Naive thymus-derived CD8-positive, alpha-beta T cell (primary cell): ENCODE measurements at places on chromosomes 2 and 18. TPM values are rescaled to one million over a fixed set of nuclear protein-coding genes. Genes with fewer than 3 reads are reported as not detected.

DNA sequence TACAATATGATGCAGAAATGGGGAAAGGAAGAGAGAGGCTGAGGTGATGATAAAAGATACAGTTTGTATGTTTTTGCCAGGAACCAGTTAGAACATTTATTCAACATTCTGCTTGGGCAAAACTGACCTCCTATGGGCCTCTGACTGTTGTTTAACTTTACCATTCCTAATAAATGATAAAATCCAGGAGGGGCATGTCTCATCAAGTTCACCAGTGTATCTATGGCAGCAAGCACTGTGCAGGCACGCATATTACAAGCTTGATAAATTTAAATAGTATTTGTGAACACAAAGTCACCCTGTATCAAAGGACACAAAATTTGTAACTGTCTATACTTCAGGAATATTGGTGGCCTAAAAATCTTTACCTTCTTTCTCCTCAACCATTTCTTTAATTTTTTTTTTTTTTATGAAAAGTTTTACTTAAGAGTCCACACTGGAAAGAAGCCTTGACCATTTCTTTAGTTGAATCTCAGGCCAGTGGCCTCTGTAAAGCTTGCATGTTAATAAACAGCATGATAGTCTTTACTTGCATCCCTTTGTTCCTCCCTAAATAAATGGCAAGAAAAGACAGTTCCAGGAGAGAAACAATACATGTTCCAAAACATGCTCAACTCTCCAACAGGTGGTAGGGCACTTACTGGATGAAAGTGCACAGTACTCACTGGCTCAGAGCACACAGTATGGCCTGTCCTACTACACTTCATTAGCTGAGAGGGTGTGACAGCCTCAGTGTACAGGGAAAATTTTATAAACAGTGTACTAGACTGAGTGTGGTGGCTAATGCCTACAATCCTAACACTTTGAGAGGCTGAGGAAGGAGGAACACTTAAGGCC lies 52.3 kb downstream of the SOS1 start:
- DNase-seq: no peak

- DNase-seq: no peak
Observed at GRCh38 chr2:45190481-45190942, 181.3 kb upstream of the SIX2 start.

DNA sequence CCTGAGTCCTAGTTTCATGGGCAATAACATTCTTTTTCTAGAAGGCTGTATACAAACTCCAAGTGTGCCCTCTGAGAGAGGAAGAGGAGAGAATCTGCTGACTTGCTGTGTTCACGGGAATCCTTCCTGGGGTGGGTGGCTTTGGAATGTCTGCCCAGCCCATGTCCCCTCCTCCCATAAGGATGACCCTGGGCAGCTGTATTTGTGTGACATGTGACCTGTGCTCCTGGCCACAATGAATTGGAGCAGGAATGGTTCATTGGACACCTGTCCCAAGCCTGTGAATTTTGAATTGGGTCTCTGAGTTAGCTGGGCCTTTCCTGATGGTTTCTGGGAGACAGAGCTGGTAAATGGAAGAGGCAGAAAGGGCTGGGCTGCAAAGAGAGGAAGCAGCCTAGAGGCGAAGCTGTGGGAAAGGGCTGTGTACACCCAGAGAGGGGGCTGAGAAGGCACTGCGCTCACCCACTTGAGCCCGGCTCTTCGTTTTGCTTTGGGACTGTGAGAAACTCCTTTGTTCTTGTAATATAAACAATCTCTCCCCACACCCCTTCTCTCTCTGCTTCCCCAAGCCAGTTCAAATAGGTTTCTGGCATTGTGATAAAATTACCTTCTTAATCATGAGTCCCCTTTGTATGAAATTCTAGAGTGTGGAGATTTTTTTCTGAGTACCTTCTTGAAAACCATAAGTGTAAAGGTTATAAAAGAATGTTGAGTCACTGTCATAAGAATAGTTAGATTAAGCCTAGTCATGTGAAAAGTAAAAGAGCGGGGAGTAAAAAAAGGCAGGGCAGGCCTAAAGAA lies 49.8 kb downstream of the SLC4A5 start:
- DNase-seq: no peak

GRCh38 chr2:147844697-147845410 lies at the start of gene ACVR2A:
TSS of gene ACVR2A (plus strand) at chr2:147845029. CDS start at chr2:147845153, 124 bp downstream.
- DNase-seq: peak; percentile 11

GRCh38 chr2:137050949-137051348 lies 285.6 kb downstream of the THSD7B start:
- DNase-seq: no peak

DNA sequence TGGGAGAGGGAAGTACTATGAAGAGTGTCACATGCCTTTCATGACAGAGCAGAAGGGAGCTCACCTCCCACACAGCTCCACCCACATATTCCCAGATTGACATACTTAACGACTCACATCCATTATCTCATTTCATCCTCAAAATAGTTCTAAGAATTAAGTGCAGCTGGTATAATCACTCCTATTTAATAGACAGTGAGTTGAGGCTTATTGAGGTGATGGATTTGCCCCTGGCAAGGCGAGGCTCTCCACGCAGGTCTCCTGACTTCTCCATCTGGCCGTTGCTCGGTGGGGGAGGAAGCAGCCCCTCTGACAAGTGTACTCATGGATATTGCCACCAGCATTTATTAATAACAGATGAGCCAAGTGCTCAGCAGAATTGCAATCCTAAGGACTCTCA lies 81.4 kb downstream of the TGOLN2 start:
- no peak for DNase-seq

GRCh38 chr2:230362030-230362691 lies 35.2 kb downstream of the SP140L start:
- DNase-seq: no peak

- DNase-seq: no peak
Observed at GRCh38 chr2:232613538-232614134, 19.8 kb upstream of the EFHD1 start.

DNA sequence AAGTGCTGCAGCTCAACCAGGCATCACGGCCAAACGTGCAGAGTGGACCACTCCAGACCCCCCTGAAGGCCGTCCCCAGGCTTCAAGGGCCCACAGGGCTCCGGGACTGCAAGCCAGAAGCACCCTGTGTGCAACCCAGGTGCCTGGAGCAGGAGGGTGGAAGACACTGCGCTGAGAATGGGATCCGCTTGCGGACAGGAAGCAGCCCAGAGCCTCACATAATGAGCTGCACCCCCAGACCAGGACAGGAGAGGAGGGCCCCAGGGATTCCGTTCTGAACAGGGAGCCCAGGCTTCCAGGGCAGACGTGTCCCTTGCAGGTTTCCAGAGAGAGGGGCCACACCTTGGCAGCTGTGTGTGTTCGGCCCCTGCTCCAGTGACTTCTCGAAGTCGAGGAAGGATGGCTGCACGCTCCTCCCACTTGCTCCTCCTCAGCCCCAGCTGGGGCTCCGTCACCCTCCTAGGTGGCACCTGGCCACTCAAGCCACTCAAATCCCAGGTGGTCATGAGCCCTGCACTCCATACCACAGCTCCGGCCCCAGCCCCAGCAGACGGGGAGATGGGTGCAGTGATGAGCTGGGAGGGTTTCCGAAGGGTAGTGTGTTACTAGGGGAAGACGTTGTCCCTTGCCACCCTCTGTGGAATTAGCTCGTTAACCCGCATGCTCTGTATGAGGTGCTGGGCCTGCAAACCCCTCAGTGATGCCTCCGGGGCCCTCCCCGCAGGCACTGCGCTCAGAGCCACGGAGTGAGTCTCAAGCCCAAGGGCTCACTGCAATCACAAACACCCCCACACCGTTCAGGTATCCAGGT lies 79.2 kb downstream of the NDUFA10 start:
- no peak for DNase-seq

GRCh38 chr2:218387369-218388194 lies 5.5 kb downstream of the SLC11A1 start:
- DNase-seq: no peak

- DNase-seq: no peak
Observed at GRCh38 chr2:111049792-111050640, 70.7 kb upstream of the BCL2L11 start.

- DNase-seq: no peak
Observed at GRCh38 chr2:159616286-159616701, at the start of gene BAZ2B. TSS of gene BAZ2B (minus strand) at chr2:159616548. CDS start at chr2:159478719, 137,829 bp downstream.

DNA sequence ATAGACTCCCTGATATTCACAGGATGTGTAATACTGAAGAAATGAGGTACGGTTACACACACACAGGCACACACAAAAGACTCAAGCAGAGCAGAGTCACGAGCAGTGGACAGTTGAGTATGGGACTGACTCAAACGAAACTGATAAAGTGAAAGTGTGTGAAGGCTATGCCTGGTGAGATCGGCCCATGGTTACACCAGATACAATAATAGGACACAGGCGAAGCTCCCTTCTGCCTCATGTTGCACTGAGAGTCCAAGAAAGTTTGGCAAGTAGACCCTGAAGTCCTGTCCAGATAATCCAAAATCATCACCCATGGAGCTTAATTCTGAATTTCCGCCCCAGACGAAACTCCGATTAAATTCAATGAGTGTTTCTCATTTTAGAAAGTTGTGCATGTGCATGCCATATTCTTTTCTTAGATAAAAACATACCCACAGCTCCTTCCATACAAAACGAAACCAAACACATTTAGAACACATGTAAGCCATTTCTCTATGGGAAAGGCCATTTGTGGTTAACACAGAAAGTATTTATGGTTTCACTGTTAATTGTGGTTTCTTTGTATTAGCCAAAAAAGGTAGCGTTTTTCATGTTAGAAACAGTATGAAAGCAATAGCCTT lies 567.6 kb downstream of the PLCL1 start:
- DNase-seq: no peak

- DNase-seq: no peak
Observed at GRCh38 chr18:79774111-79774510, 23.6 kb upstream of the KCNG2 start.

DNA sequence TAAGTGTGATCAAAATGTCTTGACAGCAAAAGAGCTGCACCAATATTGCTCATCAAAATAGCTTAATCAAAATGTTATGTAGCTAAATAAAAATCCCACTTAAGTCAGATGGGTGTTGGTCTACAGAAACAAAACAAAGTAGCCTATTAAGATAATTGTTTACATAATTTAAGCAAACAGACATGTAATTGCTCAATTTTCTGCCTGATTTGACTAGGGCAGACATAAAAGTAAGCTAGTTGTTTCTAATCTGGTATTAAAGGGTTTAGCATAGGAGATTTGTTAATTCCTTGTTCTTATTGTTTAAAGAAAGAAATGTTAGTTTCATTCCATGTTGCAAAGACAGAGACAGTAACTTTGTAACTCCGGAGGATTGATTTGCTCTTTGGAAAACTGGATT lies 11.5 kb upstream of the FEZ2 start:
- no peak for DNase-seq

DNA sequence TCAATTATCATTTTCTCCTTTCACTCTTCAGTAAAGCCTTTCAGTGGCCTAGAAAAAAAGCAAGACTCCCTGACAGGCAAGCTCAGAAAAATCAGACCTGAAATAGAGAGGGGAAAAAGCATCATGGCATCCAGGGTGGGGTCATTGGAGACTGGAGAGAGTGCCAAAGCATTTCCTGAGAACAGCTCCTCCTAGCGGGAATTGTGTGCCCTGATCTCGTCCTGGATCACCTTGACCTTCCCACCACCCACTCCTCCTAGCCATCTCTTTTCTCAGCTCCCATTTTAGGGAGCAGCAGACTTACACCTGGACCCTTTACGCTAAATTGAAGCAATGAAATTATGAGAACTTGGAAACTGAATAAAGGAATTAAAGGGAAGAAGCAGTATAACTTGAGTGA lies 176.6 kb downstream of the VWC2L start:
- DNase-seq: no peak

DNA sequence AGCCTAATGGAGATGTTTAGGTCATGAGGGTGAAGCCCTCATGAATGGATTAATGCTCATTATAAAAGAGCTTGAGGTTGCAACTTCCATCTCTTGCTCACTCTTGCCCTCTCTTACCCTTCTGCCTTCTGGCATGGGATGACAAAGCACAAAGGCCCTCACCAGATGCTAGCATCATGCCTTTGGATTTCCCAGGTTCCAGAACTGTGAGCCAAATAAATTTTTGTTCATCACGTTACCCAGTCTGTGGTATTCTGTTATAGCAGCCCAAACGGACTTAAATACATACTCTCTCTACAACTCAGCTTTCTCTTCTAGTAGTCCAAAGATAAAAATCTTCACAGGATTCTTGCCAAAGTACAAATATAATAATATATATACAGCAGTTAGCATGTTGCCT lies 75.8 kb downstream of the LNPK start:
- DNase-seq: no peak

DNA sequence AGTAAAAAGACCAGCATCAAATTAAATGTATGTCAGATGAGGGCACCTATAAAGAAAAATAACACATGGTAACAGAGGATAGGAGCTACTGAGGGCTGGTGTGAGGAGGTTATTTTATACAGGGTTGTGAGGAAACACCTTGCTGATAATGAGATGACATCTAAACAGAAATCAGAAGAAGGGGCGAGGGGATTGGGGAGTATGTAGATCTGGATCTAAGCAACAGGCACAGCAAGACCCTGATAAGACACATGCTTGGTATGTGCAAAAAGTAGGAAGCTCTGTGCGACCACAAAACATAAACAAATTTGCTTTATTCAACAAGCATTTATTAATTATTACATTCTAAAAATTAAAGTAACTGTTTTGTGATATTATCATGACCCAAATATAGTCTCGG lies 295.4 kb downstream of the ZEB2 start:
- DNase-seq: no peak

GRCh38 chr2:168766600-168766999 lies 35.8 kb upstream of the NOSTRIN start:
- DNase-seq: no peak

GRCh38 chr2:237271698-237272652 lies 142.0 kb downstream of the COL6A3 start:
- no peak for DNase-seq

GRCh38 chr2:203535078-203535783 lies at the start of gene RAPH1:
TSS of gene RAPH1 (minus strand) at chr2:203535301. CDS start at chr2:203495353, 39,948 bp downstream.
- peak; percentile 41 for DNase-seq

DNA sequence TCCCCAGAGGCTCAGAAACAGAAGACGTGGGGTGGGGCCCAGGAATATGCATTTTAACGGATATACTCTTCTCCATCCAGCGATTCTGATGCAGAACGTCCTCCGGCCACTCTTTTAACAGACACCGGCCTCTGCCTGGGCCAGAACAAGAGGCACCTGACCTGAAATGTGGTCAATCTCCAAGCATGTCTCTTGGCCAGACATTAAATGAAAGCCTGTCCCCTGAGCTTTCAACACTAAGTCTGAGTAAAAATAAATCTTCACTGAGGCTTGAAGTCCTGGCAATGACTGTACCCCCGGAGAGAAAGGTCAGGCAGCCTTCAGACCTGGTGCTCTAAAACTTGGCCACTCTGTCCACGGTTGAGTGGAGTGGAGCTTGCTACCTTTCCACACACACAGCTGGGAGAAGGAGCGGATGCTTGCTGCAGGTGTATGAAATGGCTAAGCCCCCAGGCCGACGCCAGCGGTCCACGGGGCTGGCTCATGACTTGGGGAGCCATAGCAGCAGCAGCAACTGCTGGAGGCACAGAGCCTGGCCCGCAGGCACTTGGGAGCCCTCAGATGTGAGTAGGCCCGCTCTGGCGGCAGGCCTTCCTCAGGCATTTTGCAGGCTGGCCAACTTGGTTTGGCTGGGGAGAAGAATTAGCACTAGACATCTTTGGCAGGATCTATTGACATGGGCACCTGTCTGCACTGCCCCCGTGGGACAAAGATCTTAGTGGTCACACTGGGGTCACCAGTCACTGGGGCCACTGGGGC lies 79.7 kb downstream of the TMEM17 start:
- DNase-seq: no peak

B3GNT7 gene
- 0.55 TPM for total RNA-seq

CDH20 gene
- total RNA-seq: 0.60 TPM

IL1R1 gene
- not detected for total RNA-seq

RSAD2 gene
- 5.2 TPM for total RNA-seq

SPP2 gene
- total RNA-seq: not detected

FKBP7 gene
- total RNA-seq: 1.5 TPM

COBLL1 gene
- total RNA-seq: 4.2 TPM

MOB4 gene
- 24.0 TPM for total RNA-seq

TOGARAM2 gene
- total RNA-seq: 0.75 TPM

TUBB6 gene
- 2.1 TPM for total RNA-seq

SNED1 gene
- total RNA-seq: 91.8 TPM
